ENCODE measurements at places on chromosomes 1 and 21.

- DNase-seq: no peak
Measured at GRCh38 chr1:44348061-44348485, 7.0 kb downstream of the ERI3 start.

- DNase-seq: no peak
Measured at GRCh38 chr21:14876524-14876840, 188.3 kb downstream of the NRIP1 start.

DNA sequence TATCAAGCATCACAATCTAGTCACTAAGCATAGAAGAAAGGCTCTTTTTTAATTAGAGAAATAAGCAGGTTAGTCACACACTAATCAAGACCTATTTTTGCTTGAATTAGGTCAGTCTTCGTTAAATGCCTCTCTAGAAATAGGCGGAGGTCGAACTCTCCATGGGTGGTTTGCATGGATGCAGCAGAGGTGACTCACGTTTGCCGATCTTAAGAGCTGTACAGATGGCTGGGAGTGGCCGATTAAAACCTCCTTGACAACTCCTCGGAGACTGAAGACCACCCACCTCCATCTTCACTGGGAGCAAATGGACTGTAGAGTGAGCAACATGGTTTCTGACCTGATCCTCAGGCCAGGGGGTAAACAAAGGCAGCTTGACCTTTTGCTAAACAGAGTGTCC lies 249.3 kb downstream of the ZNF648 start:
- no peak for DNase-seq

- no peak for DNase-seq
Measured at GRCh38 chr21:29125979-29126378, 4.5 kb upstream of the MAP3K7CL start.

DNA sequence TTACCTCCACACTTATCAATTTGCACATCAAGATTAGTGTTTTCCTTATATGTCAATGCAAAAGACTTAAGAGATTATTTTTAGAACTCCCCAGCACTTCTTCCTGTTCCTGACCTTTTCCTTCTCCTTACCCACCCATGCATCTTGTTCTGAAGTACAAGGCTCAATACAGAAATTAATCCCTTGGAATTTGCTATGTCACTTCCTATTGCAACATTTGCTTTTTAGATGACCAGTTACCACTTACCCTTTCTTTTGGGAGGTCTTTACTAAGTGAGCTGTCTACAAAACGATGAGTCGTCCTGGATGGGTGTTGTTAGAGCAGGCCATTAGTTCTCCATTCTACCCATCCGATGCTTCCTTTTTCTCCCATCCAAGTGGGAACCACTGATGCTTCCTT lies 221.2 kb downstream of the FMN2 start:
- DNase-seq: no peak

DNA sequence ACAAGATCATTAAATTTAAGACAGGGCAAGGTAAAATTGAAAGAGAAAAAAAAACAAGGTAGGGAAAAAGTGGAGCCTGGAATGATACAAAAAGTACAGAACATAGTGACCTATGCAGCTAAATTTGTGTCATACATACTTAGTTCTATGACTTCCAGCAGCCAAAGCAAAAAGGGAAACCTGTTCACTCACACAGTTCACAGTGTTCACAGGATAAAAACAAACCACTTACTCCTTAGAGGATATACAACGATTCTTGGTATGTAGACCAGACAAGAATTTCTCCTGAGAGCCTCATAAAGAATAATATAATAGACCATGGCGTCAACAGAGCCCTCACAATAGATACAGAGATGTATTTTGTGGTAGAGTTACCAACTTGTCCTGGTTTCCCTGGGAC lies 27.5 kb downstream of the COA7 start:
- no peak for DNase-seq

DNA sequence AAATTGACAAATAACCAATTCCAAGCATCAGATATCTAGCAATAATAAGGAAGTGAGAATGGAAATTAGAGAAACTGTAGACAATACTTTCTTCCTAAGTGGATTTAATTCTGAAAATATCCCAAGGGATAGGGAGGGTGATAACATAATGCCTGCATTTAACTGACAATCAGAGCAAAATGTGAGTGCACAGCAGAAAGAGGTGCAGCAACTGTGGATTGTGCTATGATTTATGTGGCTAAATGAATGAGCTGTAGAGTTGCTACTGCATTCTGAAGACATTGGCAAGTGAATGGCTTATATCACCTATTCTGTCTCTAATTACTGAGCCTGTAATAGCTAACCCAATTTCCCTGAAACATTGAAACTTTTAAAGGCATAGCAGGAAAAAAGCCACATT lies 39.0 kb downstream of the OLFM3 start:
- no peak for DNase-seq

DNA sequence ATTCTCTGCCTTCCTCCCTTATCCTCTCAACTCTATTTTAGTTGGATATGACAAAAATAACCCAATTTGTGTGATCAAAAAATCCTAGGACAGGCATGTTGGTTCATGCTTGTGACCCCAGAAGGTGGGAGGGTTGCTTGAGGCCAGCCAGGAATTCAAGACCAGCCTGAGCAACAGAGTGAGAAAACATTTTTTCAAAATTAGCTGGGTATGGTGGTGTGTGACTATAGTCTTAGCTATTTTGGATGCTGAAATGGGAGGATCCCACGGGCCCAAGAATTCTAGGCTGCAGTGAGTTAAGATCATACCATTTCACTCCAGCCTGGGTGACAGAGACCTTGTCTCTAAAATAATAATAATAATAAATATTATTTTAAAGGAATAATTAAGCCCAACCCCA lies 1383.1 kb upstream of the ADGRL2 start:
- DNase-seq: peak; percentile 57

DNA sequence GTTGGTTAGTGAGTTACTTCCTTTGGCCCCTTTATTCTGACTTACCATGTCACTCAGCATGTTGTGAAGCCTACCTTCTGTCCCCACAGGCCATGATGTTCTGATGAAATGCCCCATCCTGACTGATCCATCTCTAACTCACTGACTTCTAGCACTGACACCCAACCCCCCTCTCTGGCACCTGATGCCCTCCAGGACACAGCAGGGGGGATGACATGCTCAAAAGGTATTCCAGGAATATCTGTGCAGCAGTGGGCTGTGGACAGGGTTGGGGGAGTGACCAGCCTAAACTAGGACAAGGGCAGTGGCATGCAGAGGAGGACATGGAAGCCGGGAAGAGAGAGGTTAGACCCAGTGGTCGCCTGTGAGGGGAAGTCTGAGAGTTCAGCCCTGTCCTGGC lies 25.5 kb downstream of the SYT2 start:
- peak; percentile 84 for DNase-seq

GRCh38 chr1:8184301-8184700 lies 133.6 kb upstream of the SLC45A1 start:
- peak; percentile 30 for DNase-seq

DNA sequence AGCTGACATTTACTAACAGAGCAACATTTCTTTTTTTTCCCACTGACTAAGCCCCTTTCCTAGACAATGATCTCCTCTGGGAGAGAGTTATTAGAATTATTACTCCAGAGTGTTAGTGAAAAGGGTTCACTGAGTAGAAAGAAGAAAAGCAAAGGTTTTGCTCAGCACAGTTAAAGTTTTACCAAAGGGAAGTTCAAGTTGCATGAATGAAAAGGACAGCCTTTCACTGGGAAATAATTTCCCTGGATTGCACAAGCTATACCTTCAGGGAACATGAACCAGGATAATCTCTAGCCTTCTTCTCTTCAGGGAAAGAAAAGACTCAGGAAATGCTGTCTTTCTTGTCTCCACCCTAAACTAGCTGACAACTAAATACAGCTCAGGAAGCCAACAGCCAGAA lies 71.4 kb upstream of the ESRRG start:
- peak; percentile 60 for DNase-seq

- DNase-seq: no peak
Measured at GRCh38 chr1:204196068-204196795, at the start of gene KISS1. Gene KISS1 (minus strand): TSS chr1:204196491. CDS start chr1:204192876, 3,615 bp downstream.

GRCh38 chr1:45348966-45349677 lies 8.9 kb upstream of the MUTYH start:
- no peak for DNase-seq

DNA sequence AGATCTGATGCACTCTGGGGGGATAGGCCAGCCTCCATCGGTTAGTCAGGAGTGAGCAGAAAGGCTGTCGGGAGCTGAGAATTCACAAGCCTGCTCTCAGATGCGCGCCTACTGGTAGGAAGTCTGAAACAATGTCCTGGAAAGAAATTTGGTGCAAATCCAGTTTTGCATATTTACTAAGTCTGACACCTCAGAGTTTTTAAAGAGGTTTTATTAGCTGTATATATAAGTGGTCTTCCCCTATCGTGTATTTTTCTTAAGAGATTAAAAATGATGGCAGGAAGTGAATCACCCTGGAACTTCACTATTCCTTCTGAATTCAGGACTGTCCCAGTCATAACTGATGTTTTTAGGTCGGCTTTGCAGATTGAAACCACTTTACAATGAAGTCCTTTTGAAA lies 99.8 kb upstream of the C1orf105 start:
- no peak for DNase-seq

- no peak for DNase-seq
Measured at GRCh38 chr1:230149751-230150584, 82.9 kb downstream of the GALNT2 start.

- no peak for DNase-seq
Measured at GRCh38 chr1:87210151-87210550, 118.5 kb upstream of the LMO4 start.

- DNase-seq: peak; percentile 20
Measured at GRCh38 chr1:181504399-181504842, 21.1 kb downstream of the CACNA1E start.

- no peak for DNase-seq
Measured at GRCh38 chr1:26482921-26483320, 10.7 kb downstream of the HMGN2 start.

GRCh38 chr1:229283183-229283611 lies 12.3 kb downstream of the RAB4A start:
- DNase-seq: no peak

DNA sequence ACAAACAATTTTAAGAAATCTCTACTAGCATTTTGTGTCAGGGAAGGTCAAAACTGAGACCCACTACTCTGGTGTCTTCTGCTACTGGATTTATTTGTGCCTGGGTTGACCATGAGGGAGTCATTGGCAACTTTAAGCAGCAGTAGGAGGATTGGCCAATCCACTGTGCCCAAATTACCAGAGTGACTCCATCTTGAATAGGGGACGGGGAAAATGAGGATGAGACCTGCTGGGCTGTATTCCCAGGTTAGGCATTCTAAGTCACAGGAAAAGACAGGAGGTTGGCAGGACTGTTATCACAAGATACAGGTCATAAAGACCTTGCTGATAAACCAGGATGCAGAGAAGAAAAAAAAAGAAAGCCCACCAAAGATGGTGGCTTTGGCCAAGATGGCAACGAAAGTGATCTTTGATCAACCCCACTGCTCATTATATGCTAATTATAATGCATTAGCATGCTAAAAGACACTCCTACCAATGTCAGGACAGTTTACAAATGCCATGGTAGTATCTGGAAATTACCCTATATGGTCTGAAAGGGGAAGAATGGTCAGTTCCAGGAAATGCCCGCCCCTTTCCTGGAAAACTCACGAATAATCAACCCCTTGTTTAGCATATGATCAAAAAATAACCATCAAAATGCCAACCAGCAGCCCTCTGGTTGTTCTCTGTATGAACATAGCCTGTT lies 200.9 kb downstream of the LTN1 start:
- no peak for DNase-seq

GRCh38 chr1:15620155-15620545 lies 2.9 kb downstream of the DDI2 start:
- DNase-seq: peak; percentile 72

DNA sequence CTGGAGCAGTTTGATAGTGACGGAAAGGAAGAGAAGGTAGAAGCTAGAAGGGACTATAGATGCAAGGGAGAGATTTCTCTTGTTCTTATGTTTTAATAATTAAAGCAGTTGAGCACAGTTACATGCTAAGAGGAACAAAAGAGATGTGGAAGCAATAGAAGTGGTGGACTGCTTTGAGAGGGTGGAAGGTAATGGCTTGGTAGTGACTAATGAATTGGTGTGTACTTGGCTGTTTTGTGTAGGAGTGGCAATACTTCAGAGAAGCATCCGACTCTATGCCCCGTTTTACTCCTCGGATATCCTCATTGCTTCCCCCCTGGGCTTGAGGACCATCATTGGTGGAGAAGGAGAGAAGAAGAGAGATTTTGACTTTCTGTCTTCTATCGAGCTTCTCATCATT lies 12.8 kb downstream of the UTP25 start:
- no peak for DNase-seq

DNA sequence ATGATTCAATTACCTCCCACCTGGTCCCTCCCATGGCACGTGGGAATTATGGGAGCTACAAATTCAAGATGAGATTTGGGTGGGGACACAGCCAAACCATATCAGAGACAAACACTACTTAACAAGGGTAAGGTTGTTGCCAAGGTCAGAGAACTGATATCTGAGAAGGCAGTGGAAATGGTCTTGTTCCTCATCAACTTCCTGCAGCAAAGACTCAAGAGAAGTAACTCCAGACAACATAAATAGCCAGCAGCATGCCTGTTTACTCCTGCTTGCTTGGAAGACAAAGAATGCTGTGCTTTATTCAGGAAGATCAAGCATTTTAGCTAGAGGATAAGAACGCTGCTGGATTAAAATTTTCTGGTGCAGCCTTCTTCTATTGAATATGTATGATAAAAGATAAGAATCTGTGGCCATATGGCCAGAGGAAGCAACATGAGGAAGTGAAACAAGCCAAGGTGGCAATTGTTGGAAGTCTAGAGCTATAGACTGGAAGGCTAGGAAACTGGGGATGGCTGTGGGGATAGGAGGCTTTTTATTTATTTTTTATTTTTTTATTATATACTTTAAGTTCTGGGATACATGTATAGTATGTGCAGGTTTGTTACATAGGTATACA lies 36.4 kb downstream of the DDAH1 start:
- DNase-seq: no peak

GRCh38 chr1:116477429-116477828 lies 93.4 kb downstream of the CD58 start:
- DNase-seq: no peak

- no peak for DNase-seq
Measured at GRCh38 chr1:201954263-201955008, 867 bp upstream of the TIMM17A start.

GRCh38 chr1:3115275-3116149 lies 46.5 kb downstream of the PRDM16 start:
- DNase-seq: no peak

DNA sequence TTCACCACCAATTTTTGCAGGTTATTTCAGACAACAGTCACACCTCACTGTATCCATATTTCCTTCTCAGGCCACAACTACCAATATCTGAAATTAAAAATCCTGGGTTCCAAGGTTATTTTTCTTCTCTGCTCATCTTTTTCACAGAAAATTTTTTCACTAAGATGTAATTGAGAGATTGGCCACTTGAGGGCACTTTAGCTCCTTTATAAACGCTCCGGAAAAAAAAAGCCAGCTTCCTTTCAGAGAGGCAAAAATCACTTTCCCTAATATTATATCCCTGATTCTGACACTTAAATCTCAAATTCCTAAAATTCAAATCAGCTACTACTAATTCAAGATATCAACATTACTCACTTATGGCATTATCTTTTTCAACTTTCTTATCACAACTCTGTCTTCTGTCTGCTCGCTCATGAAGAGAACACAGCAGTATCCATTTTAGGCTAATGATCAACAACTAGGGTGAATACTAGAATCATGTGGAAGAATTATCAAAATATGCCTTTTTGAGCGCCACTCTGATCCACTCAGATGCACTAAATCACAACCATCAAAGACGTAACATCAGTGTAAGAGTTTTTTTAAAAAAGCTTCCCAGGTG lies 101.4 kb upstream of the RGS1 start:
- DNase-seq: peak; percentile 42

Data from kidney tubule cell (primary cell).